ENCODE measurements at places on chromosomes 6 and 20.
A peak's percentile ranks its signal among the peaks of the same experiment; 100 is the strongest.

- no peak for DNase-seq
Observed at GRCh38 chr6:13653296-13653695, 38.2 kb downstream of the NOL7 start.

DNA sequence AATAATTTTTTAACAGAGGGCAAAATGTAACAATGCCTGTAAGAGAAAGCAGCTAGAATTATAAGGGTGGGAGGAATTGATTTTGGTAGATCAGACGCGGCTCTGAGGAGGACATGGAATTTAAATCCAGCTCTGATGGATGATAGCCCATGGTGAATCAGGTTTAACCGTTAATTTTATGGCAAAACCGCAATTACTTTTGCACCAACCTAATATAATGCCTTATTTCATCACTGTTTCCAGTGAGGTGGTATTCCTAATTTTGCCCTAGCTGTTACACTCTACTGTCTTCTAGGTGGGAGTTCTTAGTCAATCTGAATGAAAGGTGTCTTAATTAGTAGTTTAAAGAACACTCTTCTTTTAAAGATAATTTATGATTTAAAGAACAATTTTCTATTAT is 198.3 kb upstream of the SMLR1 start:
- DNase-seq = no peak

GRCh38 chr20:24190905-24191304 is 202.3 kb upstream of the GGTLC1 start:
- DNase-seq = no peak

DNA sequence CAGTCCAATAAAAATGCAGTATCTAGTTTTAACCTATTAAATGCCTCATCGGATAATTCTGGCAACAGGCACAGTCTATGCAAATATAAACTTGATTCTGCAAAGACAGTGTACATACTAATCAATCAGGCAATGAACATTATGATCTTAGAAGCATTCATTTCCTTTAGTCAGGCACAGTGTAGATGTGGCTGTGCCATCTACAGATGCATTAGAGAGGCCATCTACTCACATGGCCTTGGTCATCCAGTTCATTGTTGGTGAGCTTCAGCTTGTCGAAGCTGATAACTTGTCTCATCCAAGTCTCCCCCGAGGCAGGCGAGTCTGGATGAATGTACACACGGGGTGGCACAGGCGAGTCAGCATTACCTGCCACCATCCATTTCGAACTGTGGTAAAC is 7.9 kb downstream of the TBX18 start:
- no peak for DNase-seq

GRCh38 chr6:98927534-98927933 is 20.2 kb downstream of the FBXL4 start:
- no peak for DNase-seq

GRCh38 chr6:56850626-56851025 is 104.3 kb upstream of the BEND6 start:
- no peak for DNase-seq

DNA sequence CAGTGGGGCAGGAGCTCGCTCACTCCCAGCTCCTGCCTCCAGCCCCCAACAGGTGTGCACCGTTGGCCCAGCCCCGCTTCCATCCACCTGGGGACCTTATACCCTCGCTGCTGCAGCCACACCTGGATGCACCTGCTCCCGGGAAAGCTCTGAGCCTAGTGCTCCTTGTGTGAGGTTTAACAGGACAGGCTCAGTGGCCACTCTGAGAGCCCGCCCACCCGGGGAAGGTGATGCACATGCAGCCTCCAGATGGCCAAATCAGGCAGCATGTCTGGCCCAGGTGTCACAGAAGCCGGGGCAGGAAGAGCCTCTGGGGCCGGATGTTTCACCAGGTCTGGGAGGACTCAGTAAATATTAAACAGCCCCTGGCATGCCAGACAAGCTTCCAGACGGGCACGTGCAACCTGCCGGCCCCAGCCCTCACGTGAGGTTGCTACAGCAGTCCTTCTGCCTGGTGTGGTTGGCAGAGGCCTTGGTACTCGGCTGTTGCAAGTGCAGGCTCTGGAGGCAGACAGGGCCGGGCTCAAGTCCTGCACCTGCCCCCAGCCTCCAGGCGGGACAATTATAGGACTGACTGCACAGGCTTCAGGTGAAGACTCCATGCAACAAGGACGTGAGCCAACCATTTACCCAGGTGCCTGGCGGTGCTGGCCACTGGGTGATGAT is 66.9 kb downstream of the RIPOR3 start:
- no peak for DNase-seq

DNA sequence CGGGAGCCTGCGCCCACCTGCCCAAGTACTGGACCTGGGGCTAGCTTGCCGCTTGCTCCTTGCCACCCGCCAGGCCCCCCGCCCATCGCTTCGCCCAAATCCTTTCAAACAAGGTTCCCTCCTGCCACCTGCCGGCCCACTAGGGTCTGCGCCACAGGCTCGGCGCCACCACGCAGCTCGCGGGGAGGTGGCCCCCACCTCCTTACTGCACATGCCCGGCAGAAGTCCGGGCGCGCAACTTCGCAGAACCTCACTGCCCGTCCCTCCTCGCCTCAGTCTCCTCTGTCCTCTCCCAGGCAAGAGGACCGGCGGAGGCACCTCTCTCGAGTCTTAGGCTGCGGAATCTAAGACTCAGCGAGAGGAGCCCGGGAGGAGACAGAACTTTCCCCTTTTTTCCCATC is 11.2 kb downstream of the GNAS-AS1 start:
- peak; percentile 27 for DNase-seq

DNA sequence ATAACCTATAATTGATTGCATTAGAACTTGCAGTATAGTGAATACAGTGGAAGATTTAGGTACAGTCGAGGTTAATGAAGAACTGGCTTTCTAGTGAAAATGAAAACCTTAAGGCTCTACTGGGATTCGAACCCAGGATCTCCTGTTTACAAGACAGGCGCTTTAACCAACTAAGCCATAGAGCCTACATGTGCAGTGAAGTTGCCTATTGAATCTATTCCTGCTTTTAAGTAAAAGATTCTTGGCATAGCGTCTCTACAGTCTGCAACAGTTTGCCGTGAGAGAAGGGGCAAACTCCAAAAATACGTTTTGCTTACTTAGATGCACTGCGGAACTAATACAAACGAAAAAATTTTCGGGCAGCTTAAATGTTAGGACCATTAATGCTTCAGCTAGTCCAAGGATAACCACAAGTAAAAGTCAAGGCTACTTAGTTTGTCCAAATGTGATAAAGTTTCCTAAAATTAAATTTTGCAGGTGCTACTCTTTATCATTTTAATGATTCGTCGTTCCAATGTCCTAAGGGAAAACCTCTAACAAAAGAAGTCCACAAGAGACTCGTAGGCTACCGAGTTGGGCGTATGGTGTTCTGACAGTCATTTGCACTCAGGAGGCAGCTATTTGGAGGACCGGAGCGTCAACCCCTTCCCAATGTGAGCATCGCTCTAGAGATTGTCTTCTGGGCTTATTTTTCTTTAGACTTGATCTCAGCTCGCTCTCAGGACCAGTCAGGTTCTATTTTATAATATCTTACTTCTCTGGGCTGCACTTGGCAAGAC is 31.3 kb upstream of the ZSCAN23 start:
- DNase-seq = peak; percentile 36

DNA sequence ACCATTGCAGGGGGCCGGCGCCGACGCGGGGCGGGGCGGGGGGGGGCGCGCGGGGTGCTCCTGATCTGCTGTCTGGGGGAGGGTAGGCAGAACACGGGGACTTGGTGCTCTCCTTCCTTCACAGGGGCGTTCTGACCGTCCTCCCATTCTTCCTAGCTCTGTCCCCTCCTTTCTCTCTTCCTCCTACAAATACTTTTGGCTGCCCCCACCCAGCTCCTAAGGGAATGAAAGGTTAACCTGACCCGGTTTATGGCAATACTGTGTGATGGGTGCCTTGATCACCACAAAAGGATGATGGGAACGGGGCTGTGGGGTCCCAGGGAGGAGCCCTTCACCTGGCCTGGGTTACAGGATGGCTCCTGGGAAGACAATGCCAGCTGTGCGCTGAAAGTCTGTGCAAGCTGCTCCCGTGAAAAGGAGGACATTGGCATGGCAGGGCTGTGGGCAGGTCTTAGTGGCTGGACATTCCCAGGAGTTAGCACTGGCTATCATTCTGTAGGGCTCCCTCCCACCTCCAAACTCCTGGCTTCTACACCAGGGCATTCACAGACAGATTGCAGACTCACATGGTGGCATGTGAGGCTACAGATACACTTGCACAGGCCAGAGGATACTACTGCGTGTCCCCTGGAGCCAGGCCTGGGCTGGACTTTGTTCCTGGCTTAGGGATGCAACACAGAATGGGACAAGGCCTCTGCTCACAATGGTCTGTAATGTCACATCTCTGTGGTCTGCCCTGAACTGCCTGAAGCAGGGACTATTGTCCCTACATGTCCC is 1.9 kb upstream of the TPD52L2 start:
- no peak for DNase-seq

DNA sequence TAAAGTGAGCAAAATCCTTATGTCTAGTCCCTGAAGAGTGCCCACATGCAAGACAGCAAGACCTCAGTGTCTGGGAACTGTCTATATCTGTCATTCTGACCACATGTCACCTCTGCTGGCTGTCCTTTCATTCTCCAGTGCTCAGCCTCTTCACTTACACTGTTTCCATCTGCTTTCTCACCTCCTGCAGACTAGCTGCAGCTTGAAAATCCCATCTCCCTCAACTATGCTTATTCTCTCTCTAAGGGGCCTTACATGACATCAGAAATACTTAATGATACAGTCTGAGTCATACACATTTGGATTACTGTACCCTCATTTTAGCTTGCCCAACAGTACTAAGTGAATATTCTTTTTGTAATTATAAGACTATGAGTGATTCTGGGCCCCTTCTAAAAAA is 587.8 kb downstream of the EPM2A start:
- DNase-seq = peak; percentile 11
